ENCODE measurements at places on chromosomes 16 and 17.

GRCh38 chr17:77356690-77357201 is 216.0 kb downstream of the SEC14L1 start:
- DNase-seq, result no peak

GRCh38 chr17:633641-634101 is 81.0 kb downstream of the VPS53 start:
- DNase-seq, result no peak

- no peak for DNase-seq
These were observed 31.9 kb downstream of the ZC3H18 start for GRCh38 chr16:88602091-88602490.

- no peak for DNase-seq
These were observed 24.3 kb downstream of the CCL4 start for GRCh38 chr17:36127911-36128310.

GRCh38 chr17:21167303-21167702 is 40.5 kb downstream of the DHRS7B start:
- DNase-seq, result no peak

- peak; percentile 89 for DNase-seq
These were observed 6.1 kb upstream of the SP2 start for GRCh38 chr17:47889734-47890529.

DNA sequence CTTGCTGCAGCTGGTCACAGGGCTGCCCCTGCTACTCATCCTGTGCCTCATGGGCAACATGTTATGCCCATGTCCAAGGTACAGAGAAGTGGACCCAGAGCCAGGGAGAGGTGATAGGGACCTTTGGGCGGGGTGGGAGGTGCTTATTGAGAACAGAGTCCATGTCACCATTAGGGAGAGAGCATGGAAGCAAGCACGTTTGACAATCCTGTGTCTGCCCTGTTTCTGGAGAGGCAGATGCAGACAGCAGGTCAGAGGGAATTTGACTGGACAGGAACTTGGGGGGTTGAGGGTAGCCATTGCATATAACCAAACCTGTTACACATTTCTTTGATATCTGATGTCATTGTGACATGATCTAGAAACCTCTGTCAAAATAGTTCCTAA is 14.3 kb upstream of the ARL4D start:
- DNase-seq, result no peak

DNA sequence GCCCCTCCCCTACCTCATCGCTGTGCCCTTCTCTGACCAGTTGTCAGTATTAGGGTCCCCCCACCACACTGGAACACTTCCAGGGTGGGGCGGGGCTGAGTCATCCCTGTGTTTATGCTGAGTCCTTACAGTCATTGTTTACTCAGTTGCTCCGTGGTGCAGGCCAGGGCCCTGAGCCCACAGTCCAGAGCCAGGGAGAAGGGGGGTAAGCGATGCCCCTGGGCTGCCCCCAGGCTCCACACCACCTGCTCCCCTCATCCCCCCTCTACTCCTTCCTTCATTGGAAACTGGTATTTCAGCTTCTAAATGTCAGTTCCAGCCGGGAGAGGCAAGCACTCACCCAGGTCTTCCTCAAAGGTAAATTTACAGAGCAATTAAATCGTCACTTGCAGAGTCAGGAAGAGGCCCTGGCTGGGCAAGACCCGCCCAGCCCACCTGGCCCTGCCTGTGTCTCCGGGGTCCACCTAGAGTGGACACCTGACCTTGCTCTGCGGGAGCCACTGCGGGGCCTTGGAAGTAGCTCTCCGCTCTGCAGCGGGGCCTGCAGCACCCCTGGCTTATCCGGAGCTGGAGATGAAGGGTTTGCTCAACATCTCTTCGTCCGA is 4.8 kb downstream of the ATP2A3 start:
- no peak for DNase-seq

DNA sequence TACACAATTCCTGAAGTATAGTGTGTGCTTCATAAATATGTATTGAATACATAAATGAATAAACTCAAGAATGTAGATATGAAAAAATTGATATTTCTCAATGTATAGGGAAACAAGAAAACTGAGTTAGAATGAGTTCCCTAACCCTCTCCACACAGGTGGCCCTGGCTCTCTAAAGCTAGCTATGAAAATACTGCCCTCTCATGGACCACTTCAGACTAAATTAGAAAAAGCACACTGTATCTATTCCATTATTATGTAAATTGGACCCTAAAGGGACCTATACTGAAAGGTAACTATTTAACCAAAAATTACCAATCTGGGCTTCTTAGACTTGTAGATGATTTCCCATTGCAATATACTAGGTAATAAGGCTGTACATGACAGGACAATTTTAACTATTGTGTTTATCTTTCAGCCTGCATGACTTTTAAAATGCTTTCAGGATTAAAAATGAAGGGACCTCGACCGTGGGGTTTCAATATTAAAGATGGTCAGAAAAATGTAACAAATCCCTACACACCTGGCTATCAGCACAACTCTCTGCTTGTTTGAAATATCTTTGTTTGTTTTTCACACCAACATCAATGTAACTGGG is 672.5 kb upstream of the KIF2B start:
- no peak for DNase-seq

GRCh38 chr16:64290461-64290860 is 831.4 kb downstream of the CDH11 start:
- DNase-seq, result no peak

DNA sequence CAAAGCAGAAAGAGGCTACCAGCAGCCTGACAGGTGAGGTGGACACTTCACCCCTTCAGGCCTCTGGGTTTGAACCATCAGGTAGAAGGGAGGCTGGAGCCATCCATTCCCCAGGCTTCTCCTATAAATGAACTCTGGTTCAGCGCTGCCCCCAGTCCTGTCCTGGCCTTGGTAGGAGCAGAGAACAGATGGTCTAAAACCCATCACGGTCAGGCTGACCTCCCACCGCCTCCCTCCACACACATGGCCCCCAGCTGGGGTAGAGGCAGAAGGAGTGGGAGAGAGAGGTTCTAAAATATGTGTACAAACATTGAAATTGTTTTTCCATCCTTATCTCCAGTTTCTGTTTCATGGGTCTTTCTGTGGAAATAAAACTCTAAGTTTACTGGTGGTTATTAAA is 59.7 kb upstream of the DNAJA2 start:
- DNase-seq, result no peak

DNA sequence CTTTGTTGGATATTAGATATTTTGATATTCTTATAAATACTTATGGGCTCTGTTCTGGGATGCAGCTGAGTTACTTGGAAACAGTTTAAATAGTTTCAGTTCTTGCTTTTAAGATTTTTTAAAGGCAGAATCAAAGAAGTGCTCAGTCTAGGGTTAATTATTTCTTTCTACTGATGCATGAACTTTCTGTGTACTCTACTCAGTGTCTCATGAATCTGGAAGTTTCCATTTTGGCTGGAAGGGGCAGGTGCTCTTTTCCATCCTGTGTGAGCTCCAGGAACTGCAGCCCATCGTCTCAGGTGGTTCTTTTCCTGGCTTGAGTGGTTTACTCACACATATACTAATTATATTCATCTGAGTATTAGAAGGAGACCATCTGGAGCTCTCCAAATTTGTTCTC is 61.1 kb upstream of the CPHXL start:
- no peak for DNase-seq

GRCh38 chr17:66981983-66982508 is 17.5 kb downstream of the CACNG4 start:
- no peak for DNase-seq

GRCh38 chr16:3460585-3460984 is 17.1 kb downstream of the NAA60 start:
- DNase-seq, result no peak

GRCh38 chr17:68592009-68592408 is 9.2 kb downstream of the FAM20A start:
- DNase-seq, result no peak

GRCh38 chr17:81801327-81801726 is 2.6 kb upstream of the GCGR start:
- DNase-seq, result no peak

Measured in stimulated activated CD8-positive, alpha-beta memory T cell treated with anti-CD3 and anti-CD28 coated beads, Interleukin-4, amount 100 ng/mL, for 1 hour (primary cell).